ENCODE measurements at places on chromosomes 2 and 18.
A peak's percentile ranks its signal among the peaks of the same experiment; 100 is the strongest.

DNA sequence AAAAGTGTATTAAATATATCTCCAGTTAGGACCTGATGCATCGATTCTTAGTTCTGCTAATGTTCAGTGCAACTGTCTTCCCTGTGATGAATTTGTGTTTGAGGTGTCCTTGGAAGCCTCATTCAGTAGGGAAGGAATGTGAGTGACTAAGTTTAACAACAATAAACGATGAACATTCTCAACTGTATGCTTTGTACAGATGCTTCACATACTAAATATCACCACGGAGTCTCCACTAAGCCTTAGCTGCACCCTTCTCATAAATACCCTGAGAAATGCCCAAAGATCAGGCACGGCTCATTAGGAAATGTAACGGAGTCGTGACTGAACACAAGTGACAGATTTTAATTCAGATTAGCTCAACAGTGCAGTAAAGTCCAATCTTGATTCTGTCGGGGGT lies 24.4 kb upstream of the AGFG1 start:
- DNase-seq, result no peak

DNA sequence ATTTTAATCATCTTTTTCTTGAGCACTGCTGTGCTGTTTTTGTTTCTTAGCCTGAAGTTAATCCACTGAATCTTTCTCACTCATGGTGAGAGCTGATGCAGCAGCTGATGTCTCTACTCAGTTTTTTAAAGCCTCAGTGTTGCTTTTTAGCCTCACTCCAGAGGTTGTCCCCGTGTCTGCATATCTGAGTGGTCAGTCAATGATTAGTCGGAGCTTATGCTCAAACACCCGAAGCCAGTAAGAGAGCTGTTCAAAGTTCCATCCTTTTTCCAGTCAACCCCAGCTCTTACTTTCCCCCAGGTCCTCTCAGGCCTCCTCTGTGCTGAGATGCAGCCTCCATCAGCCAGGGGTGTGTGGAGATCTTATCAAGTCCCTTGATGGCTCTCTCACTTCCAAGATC lies 81.1 kb downstream of the MBOAT2 start:
- no peak for DNase-seq

DNA sequence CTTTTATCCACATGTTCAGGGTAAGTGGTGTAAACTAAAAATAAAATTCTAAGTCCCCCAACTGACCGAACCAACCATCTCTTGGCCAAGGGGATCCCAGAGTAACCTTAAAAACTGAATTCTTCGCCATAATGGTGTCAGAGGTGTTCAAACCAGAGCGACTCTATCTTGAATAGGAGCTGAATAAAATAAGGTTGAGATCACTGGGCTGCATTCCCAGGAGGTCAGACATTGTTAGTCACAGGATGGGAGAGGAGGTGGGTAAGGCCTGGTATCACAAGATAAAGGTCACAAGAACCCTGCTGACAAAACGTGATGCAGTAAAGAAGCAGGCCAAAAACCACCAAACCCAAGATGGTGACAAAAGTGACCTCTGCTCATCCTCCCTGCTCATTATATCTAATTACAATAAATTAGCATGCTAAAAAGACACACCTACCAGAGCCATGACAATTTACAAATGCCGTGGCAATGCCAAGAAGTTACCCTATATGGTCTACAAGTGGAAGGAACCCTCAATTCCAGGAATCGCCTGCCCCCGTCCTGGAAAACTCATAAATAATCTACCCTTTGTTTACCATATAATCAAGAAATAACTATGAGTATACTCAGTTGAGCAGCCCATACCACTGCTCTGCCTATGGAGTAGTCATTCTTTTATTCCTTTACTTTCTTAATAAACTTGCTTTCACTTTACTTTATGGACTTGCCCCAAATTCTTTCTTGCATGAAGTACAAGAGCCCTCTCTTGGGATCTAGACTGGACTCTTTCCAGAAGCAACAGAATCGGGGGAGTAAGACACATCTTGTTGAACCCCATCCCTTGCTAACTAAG lies 302.4 kb downstream of the STK39 start:
- no peak for DNase-seq

GRCh38 chr18:51009072-51009471 lies 20.9 kb upstream of the SMAD4 start:
- DNase-seq, result peak; percentile 98

GRCh38 chr18:40529478-40529877 lies 1425.6 kb upstream of the PIK3C3 start:
- DNase-seq, result peak; percentile 50

- no peak for DNase-seq
Measured at GRCh38 chr18:13620206-13620672, 106.1 kb downstream of the FAM210A start.

DNA sequence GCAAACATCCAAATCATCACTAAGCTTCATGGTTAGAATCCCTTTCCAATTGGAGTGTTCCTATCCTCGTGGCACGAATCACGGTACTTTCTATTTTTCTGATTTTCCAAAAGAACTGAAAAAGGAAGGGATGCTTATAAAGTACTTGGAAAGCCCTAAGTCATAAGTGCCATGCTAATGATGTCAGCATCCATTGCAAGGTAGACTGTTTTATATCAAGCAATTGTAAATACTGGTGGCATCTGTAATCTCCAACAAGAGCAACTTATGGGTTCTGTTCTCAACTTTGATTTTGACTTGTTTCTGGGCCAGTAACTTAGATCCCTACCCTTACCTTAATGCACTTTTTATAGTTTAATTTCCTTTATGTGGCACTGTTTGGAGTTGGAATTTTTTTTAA lies 619.5 kb downstream of the BCL11A start:
- no peak for DNase-seq

DNA sequence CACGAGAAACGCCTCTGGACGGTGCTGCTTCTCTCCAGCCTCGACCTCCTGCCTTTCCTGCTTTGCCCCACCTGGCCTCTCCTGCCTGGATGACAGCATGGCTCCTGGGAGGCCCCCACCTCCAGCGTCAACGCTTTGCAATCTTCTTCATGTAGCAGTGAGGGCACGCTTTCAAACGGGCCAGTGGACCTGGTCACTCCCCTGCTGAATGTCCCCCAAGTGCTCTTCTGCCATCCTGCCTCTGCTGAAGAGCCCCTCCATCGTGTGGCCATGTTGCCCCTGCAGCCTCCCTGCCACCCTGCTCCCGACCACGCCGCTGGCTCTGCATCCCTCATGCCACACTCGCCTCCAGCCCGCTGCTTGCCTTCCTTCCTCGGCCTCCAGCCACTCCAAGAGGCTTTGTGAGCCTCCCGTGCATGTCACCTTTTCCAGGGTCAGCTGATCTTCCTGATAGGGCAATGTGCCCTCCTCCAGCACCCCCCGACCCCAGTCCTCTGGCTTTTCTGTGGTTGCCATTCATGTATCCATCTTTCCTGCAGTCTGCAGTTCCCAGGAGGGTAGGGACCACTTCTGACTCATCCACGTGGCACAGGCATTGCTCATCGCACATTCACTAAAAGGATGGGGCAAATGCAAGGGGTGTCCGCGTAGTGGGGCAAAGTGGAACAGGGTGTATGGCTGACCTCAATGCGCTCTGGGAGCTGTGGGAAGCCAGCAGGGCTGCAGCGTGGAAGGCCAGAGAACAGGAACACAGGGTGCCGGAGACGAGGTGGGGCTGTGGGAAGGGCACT lies 268.8 kb downstream of the TWIST2 start:
- DNase-seq, result no peak

- DNase-seq, result no peak
Measured at GRCh38 chr2:35591886-35592285, 763.7 kb upstream of the CRIM1 start.

DNA sequence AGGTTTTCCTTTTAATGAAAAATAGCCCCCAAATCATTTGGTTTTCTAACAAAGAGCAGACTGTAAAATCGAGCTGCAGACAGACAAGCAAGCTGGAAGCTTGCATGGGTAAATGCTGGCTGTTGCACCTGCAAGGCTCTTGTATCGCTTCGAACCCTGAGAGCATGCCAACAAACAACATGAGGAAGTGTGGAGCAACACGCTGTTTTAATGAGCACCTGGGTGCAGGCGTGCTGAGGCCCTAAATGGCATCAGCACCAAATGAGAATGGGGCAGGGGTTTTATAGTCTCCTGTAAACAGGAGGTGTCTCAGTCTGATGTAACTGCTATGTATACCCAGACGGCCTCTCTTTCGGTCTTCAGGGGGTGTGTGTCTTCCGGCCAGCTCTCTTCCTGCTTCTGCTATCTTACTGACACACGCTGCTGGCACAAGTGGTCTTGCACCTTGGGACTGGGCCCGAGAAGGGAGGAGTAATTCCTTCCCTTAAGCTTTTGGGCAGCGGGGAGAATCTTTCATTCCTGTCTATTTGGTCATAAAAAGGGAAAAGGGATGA lies 31.9 kb upstream of the CDH2 start:
- no peak for DNase-seq

GRCh38 chr2:171941316-171941699 lies 19.0 kb downstream of the HAT1 start:
- DNase-seq, result no peak

DNA sequence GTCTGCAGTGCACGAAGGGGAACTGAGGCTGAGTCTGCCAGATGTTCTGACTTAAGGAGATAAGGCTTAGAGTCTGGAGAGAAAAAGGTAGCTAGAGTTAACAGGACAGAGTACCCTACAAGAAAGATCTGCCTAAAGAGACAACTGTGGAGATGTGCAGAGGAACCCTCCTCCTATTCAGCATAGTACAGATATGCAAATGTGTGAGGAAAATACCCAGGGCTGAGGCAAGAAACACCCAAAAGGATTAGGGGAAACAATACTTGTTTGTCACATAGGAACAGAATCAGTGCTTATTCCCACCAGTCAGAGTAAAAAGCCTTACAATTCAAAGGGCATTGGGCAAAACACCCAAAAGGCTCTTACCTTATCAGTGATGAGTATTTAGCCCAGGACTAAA lies 67.8 kb downstream of the SS18 start:
- no peak for DNase-seq

DNA sequence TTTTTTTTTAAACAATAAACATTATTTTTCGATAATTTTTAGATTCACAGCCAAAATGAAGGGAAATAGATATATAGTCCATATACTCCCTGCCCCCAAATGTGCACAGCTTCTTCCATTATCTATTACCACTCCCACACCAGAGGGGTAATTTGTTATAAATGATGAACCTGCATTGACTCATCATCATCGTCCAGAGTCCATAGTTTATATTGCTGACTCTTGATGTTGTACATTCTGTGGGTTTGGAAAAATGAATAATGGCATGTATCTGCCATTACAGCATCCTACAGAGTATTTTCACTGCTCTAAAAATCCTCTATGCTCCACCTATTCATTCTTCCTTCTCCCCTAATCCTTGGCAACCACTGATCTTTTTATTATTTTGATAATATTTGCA lies 121.5 kb downstream of the LTBP1 start:
- no peak for DNase-seq

GRCh38 chr2:45840481-45840880 lies 189.0 kb downstream of the PRKCE start:
- no peak for DNase-seq

- DNase-seq, result no peak
Measured at GRCh38 chr2:40199771-40200170, 252.1 kb downstream of the SLC8A1 start.

DNA sequence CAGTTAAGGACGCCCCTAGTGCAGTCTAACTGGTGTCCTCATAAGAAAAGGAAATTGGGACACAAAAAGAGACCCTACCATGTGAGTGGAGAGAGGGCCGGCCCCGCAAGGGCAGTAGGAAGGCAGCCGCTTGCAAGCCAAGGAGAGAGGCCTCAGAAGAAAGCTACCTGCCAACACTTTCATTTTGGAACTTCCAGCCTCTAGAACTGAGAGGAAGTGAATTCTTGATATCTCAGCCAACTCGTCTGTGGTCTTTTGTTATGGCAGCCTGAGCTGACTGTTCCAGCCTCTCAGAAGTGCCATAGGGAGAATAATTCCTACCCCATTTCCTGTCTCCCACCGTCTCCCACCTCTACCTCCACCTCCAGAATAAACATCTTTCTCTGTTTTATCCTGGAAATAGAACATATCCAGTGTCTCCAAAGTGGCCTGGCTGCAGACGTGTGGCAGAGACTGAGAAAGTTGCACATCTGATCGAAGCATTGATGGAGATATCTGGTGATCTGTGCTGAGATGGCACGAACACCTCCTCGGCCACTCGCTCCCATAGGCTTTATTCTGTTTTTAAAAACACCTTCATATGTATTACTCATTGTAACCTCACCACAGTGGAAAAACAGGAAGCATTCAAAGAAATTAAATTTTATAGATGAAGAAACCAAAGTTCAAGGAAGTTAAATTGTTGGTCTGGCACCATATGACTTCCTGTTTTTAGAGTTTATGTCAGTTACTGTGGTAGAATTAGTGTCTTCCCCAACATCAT lies 39.5 kb upstream of the MARCO start:
- DNase-seq, result no peak

- no peak for DNase-seq
Measured at GRCh38 chr18:8937160-8938094, 165.1 kb upstream of the NDUFV2 start.

- no peak for DNase-seq
Measured at GRCh38 chr2:148604927-148605326, 39.6 kb upstream of the EPC2 start.

DNA sequence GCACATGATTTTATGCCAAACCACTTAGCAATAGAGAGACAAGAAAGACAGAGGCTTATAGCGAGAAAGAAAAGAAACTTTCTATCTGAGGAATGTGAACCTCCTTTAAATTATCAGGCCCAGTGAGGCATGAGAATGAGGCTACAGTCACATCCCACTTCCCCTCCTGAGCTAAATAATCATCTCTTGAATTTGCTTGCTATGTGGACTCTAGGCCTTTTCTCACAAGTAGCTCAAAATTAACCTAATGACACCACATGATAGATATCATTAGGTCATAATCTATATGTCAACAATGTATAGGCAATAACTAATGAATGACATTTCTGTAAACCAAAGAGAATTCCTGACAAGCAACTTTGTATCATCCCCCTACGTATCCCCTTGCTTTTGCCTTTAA lies 301.5 kb upstream of the MGAT5 start:
- no peak for DNase-seq

DNA sequence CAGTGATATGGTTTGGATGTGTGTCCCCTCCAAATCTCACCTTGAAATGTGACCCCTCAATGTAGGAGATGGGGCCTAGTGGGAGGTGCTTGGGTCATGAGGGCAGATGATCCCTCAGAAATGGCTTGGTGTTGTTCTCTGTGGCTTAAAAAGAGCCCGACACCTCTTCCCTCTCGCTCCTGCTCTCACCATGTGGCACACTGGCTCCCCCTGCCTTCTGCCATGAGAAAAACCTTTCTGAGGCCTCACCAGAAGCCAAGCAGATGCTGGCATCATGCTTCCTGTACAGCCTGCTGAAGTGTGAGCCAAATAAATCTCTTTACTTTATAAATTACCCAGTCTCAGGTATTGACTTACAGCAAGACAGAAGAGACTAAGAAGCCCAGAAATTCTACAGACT lies 357.1 kb downstream of the NRXN1 start:
- DNase-seq, result peak; percentile 42

DNA sequence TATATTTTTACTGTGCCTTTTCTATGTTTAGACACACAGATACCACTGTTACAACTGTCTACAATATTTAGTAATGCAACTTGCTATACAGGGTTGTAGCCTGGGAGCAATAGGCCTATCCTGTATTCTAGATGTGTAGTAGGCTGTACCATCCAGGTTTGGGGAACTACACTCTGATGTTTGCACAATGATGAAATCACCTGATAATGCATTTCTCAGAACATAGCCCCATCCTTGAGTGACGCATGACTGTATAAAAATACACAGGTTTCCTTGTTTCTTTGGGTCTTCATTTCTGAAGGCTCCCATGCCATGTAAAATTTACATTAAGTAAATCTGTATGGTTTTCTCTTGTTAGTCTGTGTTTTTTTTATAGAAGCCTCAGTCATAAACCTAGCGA lies 270.9 kb upstream of the SKOR2 start:
- peak; percentile 21 for DNase-seq
